Activated naive CD4-positive, alpha-beta T cell treated with anti-CD3 and anti-CD28 coated beads for 36 hours (primary cell): ENCODE measurements at places on chromosomes 12 and 14.

GRCh38 chr14:49614196-49614595 is 6.2 kb downstream of the RPL36AL start:
- peaks cover 27% of the 10 kb centered on the region for H3K36me3 ChIP-seq
- H3K27me3 ChIP-seq = no peaks in the 10 kb centered on the region
- no peak for DNase-seq
- H3K4me3 ChIP-seq = no peak overlapping the region
- peaks cover 23% of the 10 kb centered on the region for H3K4me1 ChIP-seq

GRCh38 chr14:51219473-51220448 is 20.3 kb upstream of the TMX1 start:
- DNase-seq = no peak
- no peaks in the 10 kb centered on the region for H3K4me1 ChIP-seq
- peaks cover 5% of the 10 kb centered on the region for H3K27me3 ChIP-seq
- no peak overlapping the region for H3K4me3 ChIP-seq

DNA sequence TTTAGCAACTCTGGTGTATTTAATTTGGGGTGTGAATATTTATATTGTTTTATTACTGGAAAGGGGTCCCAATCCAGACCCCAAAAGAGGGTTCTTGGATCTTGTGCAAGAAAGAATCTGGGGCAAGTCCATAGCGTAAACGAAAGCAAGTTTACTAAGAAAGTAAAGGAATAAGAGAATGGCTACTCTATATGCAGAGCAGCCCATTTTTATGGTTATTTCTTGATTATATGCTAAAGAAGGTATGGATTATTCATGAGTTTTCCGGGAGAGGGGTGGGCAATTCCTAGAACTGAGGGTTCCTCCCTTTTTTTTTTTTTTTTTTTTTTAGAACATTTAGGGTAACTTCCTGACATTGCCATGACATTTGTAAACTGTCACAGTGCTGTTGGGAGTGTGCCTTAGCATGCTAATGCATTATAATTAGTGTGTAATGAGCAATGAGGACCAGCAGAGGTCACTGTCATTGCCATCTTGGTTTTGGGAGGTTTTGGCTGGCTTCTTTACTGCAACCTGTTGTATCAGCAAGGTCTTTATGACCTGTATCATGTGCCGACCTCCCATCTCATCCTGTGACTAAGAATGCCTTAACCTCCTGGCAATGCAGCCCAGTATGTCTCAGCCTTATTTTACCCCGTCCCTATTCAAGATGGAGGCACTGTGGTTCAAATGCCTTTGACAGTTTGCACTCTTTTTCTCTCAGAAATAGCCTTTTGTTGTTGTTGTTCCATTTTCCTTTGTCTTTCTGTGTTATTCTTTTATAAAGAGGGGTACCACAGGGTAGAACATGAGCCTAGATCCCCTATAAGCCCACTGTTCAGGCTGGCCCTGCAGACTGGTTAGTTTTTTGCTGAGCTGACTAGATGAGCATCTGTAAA is 75.5 kb upstream of the DCD start:
- H3K36me3 ChIP-seq = no peaks in the 10 kb centered on the region
- no peaks in the 10 kb centered on the region for H3K27me3 ChIP-seq
- H3K4me3 ChIP-seq = no peak overlapping the region

- H3K27ac ChIP-seq = no peak overlapping the region
- peaks cover 62% of the 10 kb centered on the region for H3K36me3 ChIP-seq
- H3K4me3 ChIP-seq = no peak overlapping the region
- DNase-seq = no peak
Measured at GRCh38 chr12:132726386-132726785, 15.7 kb downstream of the PGAM5 start.

DNA sequence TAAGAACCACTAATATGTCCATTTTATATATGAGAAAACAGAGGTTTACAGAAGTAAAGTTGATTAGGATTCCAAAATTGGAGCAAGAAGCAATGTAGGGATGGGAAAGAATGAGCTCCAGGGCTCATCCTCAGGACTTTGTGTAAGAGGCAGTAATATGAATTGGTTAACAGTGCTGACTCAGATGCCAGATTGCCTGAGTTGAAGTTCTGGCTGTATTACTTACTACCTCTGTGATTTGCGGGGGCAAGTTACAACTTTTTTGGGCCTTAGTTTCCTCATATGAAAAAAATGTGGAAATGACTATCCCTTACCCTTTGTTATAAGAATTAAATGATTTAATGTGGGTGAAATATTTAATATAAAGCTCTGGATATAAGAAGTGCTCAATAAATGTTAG is 35.1 kb upstream of the PPP2R5E start:
- H3K4me1 ChIP-seq = no peaks in the 10 kb centered on the region

GRCh38 chr14:92568621-92569479 is 55.3 kb downstream of the RIN3 start:
- H3K27me3 ChIP-seq = no peaks in the 10 kb centered on the region
- no peak overlapping the region for H3K27ac ChIP-seq
- H3K4me3 ChIP-seq = peak overlapping the region; percentile 14
- H3K4me1 ChIP-seq = peaks cover 29% of the 10 kb centered on the region

DNA sequence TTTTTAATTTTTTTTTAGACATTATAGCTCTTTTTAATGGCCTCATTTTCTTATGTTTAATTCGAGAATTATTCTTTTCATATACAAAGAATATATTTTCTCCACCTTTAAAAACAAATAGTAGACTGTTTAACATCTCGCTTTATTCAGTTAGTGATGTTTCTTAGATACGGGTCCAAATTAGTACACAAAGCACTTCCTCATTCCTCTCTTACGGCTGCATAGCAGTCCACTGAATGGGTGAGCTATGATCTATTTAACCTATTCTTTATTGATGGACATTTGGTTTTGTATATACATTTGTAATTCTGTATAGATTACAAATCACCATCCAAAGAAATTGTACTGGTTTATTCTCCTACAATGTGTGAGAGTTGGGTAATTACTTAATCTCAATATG is 8.3 kb upstream of the GPR162 start:
- no peak overlapping the region for H3K27ac ChIP-seq
- peaks cover 17% of the 10 kb centered on the region for H3K4me1 ChIP-seq
- no peak for DNase-seq
- H3K36me3 ChIP-seq = peaks cover 29% of the 10 kb centered on the region
- no peak overlapping the region for H3K4me3 ChIP-seq
- no peaks in the 10 kb centered on the region for H3K27me3 ChIP-seq

GRCh38 chr12:13437541-13437940 is 241.0 kb downstream of the EMP1 start:
- no peak overlapping the region for H3K27ac ChIP-seq
- no peaks in the 10 kb centered on the region for H3K4me1 ChIP-seq
- no peaks in the 10 kb centered on the region for H3K27me3 ChIP-seq
- DNase-seq = no peak
- no peaks in the 10 kb centered on the region for H3K36me3 ChIP-seq

- H3K27me3 ChIP-seq = no peaks in the 10 kb centered on the region
- no peak overlapping the region for H3K27ac ChIP-seq
- H3K4me1 ChIP-seq = peaks cover 13% of the 10 kb centered on the region
- no peaks in the 10 kb centered on the region for H3K36me3 ChIP-seq
- DNase-seq = no peak
- H3K4me3 ChIP-seq = no peak overlapping the region
Measured at GRCh38 chr14:55449116-55449515, 8.7 kb upstream of the TBPL2 start.

- H3K4me3 ChIP-seq = no peak overlapping the region
- no peaks in the 10 kb centered on the region for H3K36me3 ChIP-seq
- H3K27ac ChIP-seq = no peak overlapping the region
- DNase-seq = no peak
- H3K4me1 ChIP-seq = no peaks in the 10 kb centered on the region
Measured at GRCh38 chr12:50032854-50033581, 7.7 kb upstream of the RACGAP1 start.

GRCh38 chr14:52271538-52271937 is 4.0 kb downstream of the PTGDR start:
- H3K36me3 ChIP-seq = no peaks in the 10 kb centered on the region
- no peak overlapping the region for H3K4me3 ChIP-seq
- H3K27ac ChIP-seq = no peak overlapping the region
- H3K27me3 ChIP-seq = peaks cover 41% of the 10 kb centered on the region
- no peak for DNase-seq
- peaks cover 20% of the 10 kb centered on the region for H3K4me1 ChIP-seq

GRCh38 chr12:55934773-55935172 is 3.8 kb downstream of the DGKA start:
- peak overlapping the region; percentile 99 for H3K4me3 ChIP-seq
- peak overlapping the region; percentile 100 for H3K27ac ChIP-seq
- peaks cover 77% of the 10 kb centered on the region for H3K4me1 ChIP-seq
- DNase-seq = no peak

DNA sequence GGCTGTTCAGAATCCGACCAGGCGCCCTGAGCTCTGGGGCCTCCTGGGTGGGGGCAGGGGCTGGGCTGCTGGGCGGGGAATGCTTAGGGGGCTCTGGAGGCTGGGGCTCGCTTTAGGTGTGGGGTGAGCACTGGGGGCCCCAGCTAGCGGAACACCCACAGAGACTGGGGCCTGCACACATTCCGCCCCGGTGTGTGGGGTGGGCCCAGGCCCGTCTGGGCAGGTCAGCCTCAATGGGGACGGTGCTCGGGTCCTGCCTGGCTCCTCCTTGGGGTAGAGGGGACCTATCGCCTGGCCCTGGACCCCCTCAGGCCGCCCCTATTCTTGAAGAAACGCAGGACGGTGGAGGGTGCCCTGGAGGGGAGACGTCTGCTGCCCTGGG is 364.8 kb downstream of the TMEM121 start:
- H3K36me3 ChIP-seq = no peaks in the 10 kb centered on the region
- H3K27ac ChIP-seq = no peak overlapping the region

- H3K27me3 ChIP-seq = no peaks in the 10 kb centered on the region
- H3K4me3 ChIP-seq = no peak overlapping the region
- peaks cover 9% of the 10 kb centered on the region for H3K4me1 ChIP-seq
- peaks cover 7% of the 10 kb centered on the region for H3K36me3 ChIP-seq
- no peak overlapping the region for H3K27ac ChIP-seq
Measured at GRCh38 chr14:67853715-67854114, 34.1 kb downstream of the RAD51B start.

- no peak for DNase-seq
- H3K36me3 ChIP-seq = no peaks in the 10 kb centered on the region
- H3K4me3 ChIP-seq = no peak overlapping the region
Measured at GRCh38 chr14:76277586-76278130, 98.3 kb upstream of the ESRRB start.

DNA sequence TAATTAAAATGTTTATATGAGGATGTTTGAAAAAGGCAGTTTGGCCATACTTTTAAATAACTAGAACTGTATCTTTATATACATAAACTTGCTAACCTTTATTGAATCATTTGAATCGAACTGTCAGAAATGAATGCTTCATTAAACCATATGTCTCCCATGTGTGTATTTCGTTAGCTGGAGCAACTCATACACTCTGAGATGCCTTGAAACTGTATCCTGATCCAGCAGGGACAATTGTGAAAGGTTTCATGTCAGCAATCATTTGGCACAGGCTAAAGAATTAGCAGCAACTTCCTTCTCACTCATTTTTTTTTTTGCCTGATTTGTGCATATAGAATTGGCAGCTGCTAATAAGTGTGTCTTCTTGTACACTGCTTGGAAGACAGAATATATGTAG is 109.9 kb downstream of the NAV3 start:
- no peaks in the 10 kb centered on the region for H3K36me3 ChIP-seq
- DNase-seq = no peak
- H3K4me3 ChIP-seq = no peak overlapping the region
- no peak overlapping the region for H3K27ac ChIP-seq
- no peaks in the 10 kb centered on the region for H3K4me1 ChIP-seq

GRCh38 chr14:100669468-100669867 is 57.2 kb upstream of the DLK1 start:
- H3K4me3 ChIP-seq = no peak overlapping the region
- H3K4me1 ChIP-seq = no peaks in the 10 kb centered on the region
- no peak for DNase-seq
- peaks cover 37% of the 10 kb centered on the region for H3K27me3 ChIP-seq
- no peaks in the 10 kb centered on the region for H3K36me3 ChIP-seq
- no peak overlapping the region for H3K27ac ChIP-seq

DNA sequence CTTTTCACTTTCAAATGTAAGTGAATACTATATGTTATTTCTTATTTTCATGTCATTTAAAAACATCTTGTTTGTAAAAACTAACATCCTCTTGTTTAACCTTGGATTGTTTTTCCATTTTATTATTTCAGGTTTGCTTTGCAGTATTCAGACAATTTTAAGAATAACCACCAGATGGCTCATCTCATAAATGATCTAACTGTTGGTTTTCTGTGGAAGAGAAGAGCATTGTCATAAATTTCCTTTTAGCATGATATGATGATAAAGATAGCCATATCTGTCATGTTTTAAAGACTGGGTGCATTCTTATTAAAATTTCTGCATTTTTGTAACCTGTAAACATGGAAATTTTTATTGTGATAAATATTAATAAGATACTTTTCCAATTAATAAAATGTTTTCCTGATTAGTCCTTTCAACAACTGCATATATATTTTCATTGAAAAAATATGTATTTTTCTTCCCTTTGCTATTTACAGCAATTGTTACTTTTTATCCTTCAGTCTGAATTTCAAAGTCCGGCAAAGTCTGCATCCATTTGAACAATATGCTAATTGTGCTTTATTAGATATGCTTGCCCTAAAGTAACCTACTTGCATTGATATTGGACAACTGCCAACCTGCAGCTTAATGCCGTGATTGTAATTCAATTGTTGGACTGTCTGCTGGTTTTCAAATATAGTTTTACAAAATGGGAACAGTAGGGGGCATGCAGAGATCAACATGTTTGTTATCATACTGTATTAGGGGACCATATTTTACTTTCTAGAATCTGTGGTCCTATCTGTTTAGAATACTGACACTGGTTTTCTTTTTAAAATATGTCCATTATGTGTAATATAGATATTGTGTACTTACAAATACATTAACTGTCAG is 163.4 kb downstream of the GARIN6 start:
- no peaks in the 10 kb centered on the region for H3K36me3 ChIP-seq
- H3K4me3 ChIP-seq = no peak overlapping the region
- no peaks in the 10 kb centered on the region for H3K27me3 ChIP-seq

DNA sequence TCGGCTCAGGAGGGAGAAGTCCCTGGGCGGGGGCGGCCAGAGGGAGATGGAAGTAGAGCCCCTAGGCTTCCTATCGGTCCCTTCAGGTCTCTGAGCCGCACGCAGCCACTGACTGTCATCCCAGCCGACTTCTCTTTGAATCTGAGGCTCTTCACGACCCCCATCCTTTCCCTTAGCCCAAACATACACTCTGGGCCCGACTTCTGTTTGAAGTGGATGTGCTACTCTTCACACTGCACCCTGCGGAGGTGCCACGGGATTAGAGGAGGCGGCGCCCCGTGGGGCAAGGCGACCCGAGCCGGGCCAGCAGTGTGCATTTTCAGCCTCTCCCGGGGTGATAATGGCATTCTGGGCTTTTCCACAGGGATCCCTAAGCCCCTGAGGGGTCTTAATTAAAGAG is 6.0 kb upstream of the DACT1 start:
- no peak overlapping the region for H3K4me3 ChIP-seq
- no peak overlapping the region for H3K27ac ChIP-seq
- DNase-seq = no peak
- peaks cover 18% of the 10 kb centered on the region for H3K4me1 ChIP-seq
- H3K36me3 ChIP-seq = no peaks in the 10 kb centered on the region
- H3K27me3 ChIP-seq = peaks cover 2% of the 10 kb centered on the region

DNA sequence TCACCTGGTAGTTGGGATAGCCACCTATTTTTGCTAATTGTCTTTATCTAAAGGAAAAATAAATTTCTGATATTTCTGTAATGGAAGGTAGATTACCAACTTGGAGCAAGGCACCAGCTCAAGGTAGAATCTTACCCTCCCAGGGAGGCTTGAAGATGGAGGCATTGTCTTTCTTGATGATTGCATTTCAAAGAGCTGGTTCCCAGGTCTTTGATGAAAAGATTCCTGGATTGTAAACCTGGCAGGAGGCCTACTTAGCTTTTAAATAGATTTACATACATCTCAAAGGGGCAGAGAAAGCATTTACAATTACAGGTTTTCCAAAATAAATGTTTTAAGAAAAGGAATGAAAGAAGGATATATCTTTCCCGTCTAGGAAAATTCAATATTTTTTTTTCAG is 729.2 kb downstream of the LRFN5 start:
- no peaks in the 10 kb centered on the region for H3K4me1 ChIP-seq
- H3K27me3 ChIP-seq = no peaks in the 10 kb centered on the region
- no peak for DNase-seq
- H3K4me3 ChIP-seq = no peak overlapping the region
- no peak overlapping the region for H3K27ac ChIP-seq
